Stimulated activated naive CD4-positive, alpha-beta T cell (primary cell): ENCODE measurements at places on chromosomes 2 and 18.

- DNase-seq = peak; percentile 12
Measured at GRCh38 chr2:237427769-237428506, 14.0 kb upstream of the COL6A3 start.

GRCh38 chr18:63440881-63441280 lies 18.6 kb upstream of the VPS4B start:
- DNase-seq = no peak

DNA sequence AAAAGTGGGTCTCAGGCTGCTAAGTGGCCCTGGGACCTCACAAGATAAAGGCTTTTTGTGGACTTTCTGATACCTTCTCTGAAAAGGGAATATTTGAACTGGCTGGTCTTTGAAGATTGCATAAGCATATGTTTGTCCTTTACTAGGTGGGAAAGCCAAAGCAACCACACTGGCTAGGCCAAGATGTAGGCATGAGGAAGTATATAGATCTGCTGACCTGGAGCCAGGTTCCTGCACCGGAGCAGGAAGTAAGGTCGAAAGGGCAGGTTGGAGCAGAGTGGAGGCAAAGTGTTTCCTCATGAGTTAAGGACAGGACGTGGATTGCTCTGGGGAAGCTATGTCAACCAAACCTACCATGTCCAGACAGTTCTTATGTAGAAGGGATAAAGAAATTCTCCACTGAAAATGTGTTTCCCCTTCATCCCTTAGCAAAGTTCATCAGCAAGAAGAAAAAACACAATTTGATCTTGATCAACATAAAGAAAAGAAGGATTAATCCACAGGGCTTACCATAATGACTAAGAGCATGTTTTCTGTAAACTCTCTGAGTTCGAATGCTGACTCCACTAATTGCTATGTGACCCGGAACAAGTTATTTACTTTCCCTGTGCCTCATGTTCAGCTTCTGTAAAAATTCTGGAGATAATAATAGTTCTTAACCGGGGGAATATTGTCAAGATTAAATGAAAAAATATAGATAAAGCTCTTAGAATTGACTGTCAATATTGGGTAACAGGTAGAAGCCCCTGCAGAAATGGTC lies 156.1 kb upstream of the SRD5A2 start:
- no peak for DNase-seq

DNA sequence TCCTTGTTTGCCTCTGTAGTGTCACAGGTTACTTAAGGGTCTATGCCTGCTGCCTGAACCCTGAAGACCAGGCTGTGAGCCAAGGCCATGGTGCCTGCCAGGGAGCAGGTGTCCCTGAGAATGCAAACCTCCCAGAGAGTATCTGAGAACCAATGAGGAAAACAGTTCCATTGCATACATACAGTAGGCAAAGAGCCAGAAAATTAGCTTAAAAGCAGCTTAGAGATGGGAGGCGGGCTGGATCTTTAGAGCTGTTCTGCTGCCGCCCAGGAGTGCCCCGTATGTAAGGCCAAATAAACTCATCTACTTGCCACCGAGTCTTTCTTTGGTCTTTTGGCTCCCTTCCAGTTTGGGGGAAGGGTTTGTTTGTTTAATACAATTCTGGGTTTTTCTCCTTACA lies 327.9 kb downstream of the CLIP4 start:
- DNase-seq = no peak

- no peak for DNase-seq
Measured at GRCh38 chr2:151238527-151239487, 22.9 kb downstream of the RBM43 start.

DNA sequence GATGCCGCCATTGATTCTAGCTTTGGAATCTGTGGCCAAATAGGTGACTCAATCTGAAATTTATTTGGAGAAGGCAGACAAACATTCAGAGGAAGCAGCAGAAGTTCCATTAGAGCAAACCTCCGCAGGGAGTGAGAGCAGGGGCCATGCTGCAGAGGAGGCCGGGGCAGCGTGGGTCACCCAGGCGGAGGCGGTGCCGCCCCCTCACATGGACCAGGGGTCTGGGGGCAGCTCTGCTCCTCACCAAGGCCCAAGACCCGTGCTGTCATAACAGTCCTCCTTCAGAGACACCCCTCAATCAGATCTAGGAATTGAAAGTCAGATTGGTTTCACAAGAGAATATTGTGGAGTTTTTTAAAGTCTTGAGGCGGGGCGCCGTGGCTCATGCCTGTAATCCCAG lies 92.4 kb downstream of the GBX2 start:
- no peak for DNase-seq

- DNase-seq = no peak
Measured at GRCh38 chr2:239378021-239378917, 22.6 kb downstream of the HDAC4 start.

DNA sequence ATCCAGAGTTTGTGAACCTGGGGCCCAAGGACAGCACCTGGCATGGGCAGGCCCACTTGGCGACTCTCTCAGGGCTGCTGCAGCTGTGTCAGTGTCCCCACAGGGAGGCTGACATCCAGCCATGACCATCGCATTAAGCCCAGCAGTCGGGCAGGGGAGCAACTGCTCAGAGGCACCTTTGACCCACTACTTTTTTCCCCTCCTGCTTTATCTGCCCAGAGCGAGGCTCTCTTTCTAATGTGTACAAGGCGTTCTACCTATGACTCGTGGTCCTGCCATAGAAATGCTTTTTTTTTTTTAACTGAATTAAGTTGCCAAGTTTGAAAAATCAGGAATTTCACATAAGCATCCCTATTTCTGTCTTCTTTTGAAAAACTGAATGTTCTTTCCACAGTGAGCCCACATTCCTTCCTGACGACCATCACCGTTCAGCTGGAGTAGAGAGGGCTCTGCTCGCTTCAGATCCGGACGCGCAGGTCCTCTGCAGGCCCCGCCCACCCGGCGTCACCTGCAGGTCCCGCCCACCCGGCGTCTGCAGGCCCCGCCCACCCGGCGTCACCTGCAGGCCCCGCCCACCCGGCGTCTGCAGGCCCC lies 403 bp upstream of the CLUL1 start:
- DNase-seq = peak; percentile 75

- no peak for DNase-seq
Measured at GRCh38 chr2:202221873-202222272, 16.5 kb downstream of the SUMO1 start.

DNA sequence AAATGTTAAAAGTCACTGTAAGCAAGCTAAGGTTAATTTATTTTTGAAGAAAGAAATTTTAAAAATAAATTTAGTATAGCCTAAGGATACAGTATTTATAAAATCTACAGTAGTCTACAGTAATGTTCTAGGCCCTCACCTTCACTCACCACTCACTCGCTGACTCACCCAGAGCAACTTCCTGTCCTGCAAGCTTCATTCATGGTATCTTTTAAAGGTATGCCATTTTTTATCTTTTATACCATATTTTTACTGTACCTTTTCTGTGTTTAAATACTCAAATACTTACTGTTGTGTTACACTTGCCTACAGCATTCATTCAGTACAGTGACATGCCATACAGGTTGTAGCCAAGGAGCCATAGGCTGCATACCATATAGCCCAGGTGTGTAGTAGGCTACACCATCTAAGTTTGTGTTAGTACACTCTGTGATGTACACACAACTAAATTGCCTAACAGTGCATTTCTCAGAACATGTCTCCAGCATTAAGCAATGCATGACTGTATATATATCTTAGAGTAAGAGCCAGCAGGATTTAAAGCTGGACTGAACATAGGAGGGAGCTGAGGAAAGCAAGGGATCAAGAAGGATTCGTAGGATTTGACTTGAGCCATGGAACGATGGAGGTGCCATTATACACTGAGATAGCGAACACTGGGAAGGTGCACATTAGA lies 83.1 kb upstream of the KLF7 start:
- DNase-seq = no peak

GRCh38 chr18:44823782-44824181 lies 143.1 kb downstream of the SETBP1 start:
- DNase-seq = no peak

DNA sequence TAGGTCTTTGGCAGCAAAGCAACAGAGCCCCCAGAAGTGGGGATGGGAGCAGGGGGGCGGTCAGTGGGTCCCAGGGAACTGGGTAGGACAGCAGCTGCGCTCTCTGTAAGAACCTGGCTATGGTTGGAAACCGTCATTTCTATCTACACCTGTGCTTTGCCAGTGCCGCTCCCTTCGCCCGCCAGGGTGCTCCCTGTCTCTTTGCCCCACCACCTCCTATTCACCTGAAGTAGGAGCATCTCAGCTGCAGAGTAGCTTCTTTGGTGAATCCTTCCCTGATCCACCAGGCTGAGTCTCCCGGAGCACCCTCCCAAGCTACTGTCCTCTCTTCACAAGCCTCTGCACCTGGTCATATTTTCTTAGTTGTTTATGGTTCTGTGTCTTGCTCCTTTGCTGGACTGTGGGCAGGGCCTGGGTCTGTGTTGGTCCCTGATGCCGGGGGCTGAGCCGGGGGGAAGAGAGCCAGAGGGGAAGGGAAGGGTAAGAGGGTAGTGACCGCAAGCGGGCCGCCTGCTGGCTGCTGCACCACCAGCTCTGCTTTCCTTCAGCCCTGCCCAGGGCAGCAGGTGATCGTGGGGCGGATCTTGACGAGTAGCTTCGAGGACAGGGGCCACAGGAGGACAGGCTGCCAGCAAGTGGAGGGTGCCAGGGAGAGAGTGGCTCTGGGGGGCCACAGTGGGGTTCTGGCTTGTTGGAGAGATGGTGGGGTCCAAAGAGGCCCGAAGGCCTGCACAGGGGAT lies 45.2 kb downstream of the INPP5D start:
- no peak for DNase-seq

DNA sequence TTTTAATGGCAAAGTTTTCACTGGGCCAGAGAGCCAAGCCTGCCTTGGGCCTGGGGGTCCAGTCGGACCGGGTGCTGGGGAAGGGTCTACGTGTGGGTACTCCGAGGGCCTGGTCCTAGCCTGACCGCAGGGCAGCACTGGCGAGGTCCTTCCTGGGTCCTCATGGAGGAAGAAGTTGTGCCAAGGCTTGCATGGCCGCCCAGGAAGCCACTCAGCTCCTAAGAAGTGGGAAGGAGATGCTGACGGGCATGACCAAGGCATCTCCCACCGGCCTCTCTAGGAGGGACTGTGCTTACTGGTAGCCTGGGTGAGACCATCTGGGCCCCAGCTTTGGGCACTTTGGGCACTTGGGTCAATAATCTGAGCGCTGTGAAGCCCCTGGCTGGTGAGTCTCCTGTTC lies 22.6 kb downstream of the CIB4 start:
- no peak for DNase-seq

GRCh38 chr2:221606424-221606823 lies 34.3 kb upstream of the EPHA4 start:
- no peak for DNase-seq

- no peak for DNase-seq
Measured at GRCh38 chr2:146785101-146785500, 1059.7 kb upstream of the ACVR2A start.

- no peak for DNase-seq
Measured at GRCh38 chr2:181153886-181154285, 173.5 kb downstream of the UBE2E3 start.

DNA sequence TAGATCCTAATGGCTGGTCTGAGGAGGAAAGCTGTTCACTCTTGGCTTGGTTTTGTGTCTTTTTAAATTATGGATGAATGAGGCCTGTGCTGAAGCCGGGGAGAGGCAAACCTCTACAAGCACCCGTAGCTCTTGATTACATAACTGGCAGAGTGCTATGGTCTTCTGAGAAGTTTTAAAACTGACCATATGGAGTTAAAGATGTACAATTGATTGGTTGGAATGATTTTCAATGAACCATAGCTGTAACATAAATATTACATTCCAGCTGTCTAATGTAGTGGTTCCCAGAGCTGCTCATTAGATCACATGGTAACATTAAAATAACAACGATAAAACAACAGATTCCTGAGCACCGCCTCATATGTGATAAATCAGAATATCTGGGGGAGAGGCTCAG lies 71.1 kb upstream of the MAP4K3 start:
- DNase-seq = no peak

DNA sequence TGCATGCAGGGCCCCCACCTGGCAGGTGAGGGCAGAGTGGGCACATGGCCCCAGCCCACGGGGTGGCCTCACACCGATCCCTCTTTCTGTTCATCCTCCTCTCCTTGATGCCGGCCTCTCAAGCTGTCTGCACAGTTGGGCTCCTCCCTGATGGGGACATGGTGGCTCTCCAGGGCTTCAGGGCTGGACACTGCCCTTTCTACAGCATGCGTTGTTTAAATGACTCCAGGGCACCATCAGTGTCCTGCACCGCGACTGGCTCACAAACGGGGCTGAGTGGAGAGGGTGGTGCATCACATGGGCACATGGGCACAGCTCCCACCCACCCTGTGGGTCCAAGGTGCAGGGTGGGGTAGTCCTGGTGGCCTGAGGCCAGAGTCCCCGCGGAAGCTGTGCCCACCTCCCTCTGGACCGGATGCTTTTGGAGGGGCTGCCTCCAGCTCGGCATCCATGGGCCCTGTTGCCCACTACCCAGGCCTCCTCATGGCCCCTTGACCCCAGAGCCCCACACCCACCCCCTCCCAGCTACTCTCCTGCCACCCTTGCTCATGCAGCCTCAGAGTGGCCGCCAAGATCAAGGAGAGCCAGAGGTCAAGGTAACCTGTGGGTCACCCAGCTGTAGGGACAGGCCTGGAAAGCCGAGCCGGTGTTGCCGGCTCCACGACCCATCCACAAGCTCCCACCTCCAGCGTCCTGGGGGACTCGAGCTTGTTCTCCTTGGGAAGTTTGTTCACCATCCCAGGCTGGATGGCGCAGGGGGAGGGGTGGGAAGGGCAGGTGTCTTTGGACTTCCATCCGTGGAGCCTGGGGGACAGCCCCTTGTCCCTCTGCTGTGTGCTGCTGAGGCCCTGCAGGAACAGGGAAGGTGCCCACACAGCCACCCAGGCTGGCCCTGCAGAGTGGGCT lies 12.3 kb upstream of the SNED1 start:
- DNase-seq = no peak

- DNase-seq = no peak
Measured at GRCh38 chr2:37205689-37206341, 9.5 kb downstream of the CEBPZOS start.

- no peak for DNase-seq
Measured at GRCh38 chr2:233386382-233387041, 32.2 kb downstream of the DGKD start.

DNA sequence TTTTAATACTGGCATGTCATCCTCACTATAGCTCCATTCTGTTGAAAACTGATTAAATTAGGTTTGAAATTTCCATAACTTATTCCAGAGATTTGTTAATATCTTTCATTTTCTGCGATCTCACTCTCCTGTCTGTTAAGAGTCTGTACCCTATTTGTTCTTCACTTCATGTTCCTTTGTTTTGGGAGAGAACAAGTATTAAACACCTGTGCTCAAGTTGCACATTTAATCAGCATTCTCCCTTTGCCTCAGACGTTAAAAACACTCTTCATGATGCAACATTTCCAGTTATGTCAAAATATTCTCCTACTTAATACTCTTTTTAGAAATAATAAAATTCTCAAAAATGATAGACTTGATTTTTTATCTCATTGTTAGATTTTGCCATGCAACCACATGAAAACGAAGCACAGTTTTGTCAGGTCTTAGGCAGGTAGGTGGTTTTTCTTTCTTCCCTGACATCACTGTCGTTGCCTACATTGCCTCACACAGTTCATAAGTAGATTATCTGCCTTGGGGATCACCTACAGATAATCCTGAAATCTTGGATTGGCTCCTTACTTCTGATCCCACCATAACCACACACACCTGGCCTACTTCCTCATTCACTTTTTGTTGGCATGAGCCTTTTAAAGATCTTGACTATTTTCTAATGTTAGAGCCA lies 109.9 kb downstream of the GAREM1 start:
- DNase-seq = no peak
